ENCODE measurements at places on chromosomes 1 and 21.

DNA sequence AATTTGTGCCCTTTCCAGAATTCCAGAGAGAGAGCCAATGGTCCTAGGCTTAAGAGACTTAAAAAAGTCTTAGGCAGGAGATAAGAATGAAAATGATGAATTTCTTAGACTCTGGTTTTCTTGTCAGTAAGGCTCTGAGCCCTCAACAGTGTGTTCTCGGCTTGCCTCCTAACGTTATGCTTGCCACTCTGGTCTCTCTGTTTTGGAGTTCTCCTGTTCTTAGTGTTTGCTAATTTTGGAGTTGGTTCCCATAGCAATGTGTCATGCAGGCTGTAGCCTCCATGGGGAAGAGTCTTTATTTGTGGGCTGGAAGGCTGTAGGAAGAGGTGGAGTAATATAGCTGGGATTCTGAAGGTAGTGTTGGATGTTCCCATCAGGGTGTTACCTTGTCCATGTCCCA lies 19.9 kb downstream of the TBX19 start:
- no peak for DNase-seq

DNA sequence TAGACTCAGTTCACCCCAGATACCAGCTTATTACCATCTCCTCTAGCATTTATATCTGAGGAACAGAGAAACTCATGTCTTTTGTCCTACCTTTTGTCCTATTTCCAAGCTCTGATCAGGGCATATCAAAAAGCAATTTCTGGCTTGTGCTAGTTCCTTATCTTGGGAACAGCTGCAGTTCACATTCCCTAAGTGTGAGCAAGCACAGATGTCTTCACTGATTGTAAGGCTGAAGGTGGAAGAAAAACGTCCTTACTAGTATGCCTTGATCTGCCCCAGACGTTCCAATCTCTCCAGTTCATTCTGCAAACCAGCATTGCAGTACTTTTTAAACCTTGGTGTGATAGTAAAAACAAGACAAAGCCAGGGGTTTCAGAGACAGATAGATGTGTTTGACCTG lies 139.8 kb downstream of the NCAM2 start:
- no peak for DNase-seq

GRCh38 chr1:93614986-93615581 lies 66.6 kb downstream of the BCAR3 start:
- no peak for DNase-seq

GRCh38 chr1:27031235-27032118 lies 18.8 kb upstream of the TENT5B start:
- DNase-seq, result no peak

- no peak for DNase-seq
Observed at GRCh38 chr21:31957631-31958030, 84.8 kb downstream of the HUNK start.

DNA sequence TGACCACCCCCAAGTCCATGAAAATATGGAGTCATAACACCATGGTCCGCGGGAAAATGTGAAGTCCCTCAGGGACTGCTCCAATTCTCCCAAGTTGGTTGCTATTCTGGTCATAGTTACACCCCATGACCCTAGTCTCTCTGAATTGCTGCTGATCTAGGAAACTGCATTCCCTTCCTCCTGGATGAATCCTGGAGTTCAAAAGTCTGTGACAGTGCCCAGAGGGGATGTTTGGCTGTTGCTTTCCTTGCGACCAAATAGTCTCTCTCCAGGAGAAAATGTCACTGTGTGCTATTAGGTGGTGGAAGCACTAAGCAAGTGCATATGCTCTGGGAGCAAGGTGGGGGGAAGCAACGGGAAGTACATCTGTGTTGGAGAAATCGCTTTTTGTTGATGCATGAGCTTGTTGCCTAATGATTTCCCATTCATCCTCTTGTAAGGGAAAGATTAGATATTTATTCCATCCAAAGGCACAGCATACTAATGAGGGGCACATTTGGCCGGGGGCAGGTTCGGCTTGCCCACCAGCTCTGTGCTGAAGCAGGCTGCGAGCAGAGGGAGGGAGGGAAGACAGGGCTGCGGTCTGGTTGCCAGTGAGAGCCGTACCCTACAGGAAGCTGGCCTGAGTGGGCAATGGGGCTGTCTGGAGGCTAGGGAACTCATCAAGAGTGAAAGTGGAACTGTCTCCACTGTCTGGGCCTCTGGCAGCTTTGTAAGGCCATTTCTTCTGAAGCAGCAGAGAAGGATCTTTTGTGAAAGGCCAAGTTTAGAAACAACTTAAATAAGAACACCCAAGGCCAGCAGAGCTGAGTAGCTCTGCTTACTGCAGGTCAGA lies 27.2 kb downstream of the SYT6 start:
- no peak for DNase-seq

DNA sequence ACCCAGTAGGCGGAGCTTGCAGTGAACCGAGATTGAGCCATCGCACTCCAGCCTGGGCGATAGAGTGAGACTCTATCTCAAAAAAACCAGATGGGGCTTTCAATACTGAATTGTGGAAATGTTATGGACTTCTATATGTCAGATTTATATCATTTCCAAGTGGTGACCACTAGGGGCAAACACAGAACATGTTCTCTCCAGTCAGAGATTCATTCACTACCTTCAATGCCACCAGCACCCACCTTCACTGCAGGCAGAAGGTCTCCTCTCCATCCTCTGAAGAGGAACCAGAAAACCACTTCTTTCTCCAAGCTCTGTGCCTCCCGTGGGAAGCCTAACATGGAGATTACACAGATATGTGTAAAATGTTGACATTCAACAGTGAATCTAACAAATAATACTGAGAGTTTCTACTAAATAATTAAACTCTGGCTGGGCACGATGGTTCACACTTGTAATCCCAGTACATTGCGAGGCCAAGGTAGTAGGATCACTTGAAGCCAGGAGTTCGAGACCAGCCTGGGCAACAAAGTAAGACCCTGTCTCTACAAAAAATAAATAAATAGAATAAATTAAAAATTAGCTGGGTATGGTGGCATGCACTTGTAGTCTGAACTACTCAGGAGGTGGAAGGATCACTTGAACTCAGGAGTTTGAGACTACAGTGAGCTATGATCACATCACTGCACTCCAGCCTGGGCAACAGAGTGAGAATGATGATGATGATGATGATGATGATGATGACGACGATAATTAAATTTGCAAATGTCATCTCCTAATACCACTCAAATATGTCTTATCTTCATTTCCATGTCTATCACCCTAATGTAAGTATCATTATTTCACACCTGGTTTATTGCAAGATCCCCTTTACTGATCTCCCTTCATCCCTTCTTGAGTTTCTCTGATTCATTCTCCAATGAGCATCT lies 151.1 kb downstream of the ZNF281 start:
- no peak for DNase-seq

DNA sequence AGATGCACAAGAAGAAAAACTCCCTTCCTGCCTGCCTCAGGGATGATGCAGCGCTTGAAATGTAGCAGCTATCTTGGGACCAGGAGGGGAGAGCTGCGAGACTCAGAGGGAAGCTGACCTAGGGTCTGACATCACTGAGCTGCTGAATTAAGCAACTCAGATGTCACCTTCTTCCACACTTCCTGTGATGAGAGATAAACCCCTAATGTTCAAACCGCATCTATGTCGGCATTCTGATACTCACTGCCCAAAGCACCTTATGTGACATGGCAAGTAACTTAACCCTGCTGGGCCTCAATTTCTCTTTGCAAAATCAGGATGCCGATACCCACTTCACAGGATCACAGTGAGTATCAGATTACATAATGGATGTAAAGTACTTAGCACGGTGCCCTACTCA lies 9.1 kb upstream of the AK2 start:
- no peak for DNase-seq

DNA sequence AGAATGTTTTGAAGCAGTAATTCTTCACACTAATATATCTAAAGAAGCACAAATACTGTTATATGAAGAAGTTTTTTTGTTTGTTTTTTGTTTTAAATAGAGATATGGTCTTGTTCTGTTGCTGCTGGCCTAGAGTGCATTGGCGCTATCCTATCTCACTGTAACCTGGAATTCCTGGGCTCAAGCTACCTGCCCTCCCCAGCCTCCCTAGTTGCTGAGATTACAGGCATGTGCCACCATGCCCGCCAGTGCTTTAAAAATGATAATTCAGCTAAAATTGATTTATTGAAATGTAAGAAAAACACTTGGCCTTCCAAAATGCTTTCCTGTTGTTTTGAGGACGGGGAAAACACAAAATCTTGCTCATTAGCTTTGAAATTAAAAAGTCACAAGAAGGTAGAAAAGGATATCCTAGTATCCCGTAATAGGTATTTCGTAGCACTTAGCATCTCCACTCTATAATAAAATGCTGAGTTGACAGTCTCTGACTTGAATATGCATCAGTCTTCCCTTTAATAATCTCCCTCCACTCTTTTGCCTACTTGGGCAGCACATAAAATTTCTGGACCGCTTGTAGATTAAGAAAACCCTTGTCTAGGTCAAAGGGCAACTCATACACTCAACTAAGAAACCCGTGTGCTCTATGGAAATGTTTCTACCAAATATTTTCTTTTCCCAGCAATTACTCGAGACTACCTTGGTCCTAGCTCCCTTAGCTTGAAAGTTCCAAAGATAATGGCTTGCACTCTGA lies 1.3 kb downstream of the SCYL3 start:
- no peak for DNase-seq

DNA sequence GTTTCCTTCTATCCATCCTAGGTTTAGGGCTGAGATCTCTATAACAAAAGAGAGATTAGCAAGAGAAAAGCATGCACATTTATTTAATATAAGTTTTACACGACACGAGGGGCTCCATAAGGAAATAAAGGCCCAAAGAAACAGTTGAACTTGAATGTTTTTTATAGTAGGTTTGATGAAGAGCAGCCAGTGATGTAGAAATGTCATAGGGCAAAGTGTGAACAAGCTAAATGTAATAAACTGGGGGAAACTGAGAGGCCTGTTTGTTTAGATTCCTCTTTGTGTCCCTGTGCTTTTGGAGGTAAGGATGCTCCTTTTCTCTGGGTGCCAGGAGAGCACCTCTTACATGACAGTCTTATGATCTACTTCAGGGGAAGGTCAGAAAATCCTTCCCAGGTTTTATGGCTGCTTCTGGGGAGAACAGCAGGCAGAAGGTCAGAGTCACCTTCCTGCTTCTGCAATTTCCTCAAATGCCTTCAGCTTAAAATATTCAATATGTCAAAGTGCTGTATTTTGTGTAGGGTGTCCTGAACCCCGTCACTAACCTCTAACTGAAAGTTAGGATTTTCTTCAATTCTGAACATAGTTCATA lies 9.5 kb upstream of the HORMAD1 start:
- DNase-seq, result no peak

DNA sequence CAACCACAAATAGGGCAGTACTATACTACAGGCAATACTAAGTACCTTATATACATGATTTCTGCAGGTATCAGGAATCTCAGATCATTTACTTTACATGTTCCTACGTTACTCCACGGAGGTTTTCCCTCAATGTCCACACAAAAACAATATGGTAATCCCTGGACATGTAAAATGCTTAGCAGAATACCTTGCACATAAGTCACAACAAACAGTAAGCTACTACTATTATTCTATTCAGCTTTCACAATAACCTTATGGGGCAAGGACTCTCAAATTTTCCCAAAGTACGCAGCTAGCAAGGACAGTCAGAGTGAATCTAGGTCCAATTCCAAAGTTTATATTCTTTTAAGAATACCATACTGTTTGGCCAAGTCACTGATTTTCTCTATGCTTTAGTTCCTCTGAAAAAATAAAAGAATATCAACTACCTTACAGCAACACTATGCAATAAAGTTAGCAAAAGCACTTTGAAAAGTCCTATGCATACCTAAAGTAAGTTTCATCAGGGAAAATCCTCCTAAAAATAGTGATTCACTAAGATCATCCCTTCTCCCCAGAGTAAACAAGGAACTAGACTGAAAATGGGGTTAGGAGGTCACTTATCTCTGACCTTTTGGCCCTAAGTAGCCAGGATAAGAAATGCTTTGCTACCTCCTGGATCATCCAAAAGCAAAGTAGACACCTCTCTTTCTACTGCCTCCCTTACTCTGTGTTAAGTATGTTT lies 67.4 kb downstream of the LUZP1 start:
- no peak for DNase-seq

DNA sequence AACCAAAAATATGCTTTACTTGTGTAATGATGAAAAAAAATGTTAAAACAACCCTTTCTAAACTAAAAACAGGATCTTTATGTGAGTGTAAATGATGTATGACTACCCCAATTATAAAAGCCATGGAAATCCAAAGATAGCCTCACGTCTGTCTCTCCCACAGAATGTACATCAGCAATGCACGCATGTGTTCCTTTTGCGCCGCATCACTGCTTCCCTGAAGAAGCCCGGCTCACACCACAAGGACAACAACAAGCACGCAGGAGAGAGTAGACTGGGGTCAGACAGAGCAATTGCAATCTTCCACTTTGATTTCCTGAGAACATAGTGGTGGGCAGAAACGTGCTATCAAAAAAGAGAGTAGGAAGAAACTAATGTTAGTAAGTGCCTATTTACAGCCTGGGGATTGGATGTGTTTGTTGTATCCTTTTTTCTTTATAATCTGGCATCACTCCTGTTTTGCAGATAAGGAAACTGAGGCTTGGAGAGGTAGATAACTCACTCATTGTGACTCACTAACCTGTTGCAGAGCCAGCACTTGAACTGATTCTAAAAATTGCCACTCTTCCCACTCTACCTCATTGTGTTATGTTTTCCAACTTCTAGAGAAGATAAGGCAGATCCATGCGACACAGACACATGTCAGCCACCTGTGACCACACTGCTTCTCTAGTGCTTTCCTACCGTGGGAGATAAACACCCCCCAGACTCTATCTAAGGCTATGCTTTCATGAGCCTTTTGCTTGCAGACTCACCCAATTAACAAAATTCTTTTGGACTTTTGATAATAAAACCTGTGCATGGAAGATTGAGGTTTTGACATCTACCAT lies 60.1 kb downstream of the MAP10 start:
- DNase-seq, result no peak

DNA sequence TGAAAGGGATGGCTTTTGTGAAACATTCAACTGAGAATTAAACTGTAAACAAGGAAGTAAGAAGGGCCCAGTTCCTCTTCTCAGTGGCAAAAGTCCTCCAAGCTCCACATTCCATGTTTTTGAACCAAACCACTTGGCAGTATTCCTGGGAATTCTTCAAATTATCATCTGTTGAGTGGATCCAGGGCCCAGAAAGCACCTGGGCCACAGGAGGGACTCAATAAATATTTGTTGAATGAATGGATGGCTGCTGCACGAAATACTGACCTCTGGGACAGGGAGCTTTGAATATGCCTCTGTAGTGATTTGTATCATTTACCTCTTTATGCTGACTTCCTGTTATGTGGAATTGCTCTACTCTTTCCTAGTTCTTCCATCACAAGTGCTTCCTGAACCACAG lies 4.7 kb downstream of the SLC35F3 start:
- DNase-seq, result no peak

DNA sequence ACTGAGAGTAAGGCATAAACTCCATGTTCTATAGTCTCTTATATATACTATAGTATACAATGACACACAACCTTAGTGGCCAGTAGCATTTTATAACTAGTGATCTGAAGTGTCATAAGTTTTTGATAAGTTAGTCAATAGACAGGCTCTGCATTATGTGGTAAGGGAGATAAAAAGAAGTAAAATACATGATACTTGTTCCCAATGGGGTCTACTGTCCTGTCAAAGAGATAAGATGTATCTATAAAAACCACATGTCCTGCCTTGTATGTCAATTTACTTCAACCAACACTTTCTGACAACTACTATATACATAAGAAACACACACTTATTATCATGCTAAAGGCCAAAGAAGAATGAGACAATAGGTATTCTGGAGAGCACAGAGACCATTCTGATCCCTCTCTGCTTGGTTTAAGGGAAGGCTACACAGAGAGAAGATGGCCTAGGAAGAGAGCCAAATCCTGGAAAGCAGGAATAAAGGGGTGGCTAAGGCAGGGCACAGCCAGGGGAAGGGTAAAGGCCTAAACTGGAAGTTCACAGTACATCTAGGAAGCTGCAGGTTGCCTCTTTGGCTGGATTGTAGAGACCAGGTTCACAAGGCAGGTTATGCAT lies 91.4 kb downstream of the LYST start:
- DNase-seq, result no peak
